Naive B cell (primary cell): ENCODE measurements at places on chromosomes 11 and 22. TPM values are rescaled to one million over a fixed set of nuclear protein-coding genes. Genes with fewer than 3 reads are reported as not detected.

GRCh38 chr22:17867160-17867785, 93.0 kb upstream of the BID start:
- DNase-seq = no peak

The CRYBA4 gene
- not detected for polyA plus RNA-seq

The CABP4 gene
- 1.5 TPM for polyA plus RNA-seq

The ARHGAP42 gene
- polyA plus RNA-seq = 1.4 TPM

GRCh38 chr11:31913985-31914384, 102.9 kb upstream of the PAX6 start:
- no peak for DNase-seq

The RAB39A gene
- 0.51 TPM for polyA plus RNA-seq

GRCh38 chr11:78798663-78799062, 224.0 kb upstream of the NARS2 start:
- DNase-seq = no peak

- no peak for DNase-seq
Measured at GRCh38 chr11:78181185-78181584, 7.2 kb downstream of the KCTD21 start.

DNA sequence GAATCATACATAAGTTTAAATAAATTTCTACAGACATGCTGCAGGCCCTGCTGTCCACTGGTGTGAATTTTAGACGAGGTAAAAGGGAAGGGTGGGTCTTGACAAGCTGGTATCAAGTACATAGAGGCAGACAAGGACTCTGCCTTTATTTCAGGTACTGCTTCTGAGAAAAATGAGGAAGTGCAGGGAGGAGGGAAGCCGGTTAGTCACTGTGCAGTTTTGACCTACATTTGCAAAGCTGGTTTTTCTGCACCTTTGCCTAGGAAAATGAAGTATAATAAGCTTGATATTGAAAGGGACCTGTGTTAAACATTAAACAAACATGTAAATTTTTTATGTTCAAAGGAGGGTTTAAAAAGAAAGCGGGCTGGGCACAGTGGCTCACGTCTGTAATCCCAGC, 24.6 kb downstream of the TMEM45B start:
- no peak for DNase-seq

GRCh38 chr11:79050786-79051185, 390.0 kb downstream of the TENM4 start:
- no peak for DNase-seq

GRCh38 chr22:20981787-20982562, at the start of gene LZTR1:
Gene LZTR1, plus strand, starts transcription at chr22:20982297. Its CDS starts 75 bp downstream, at chr22:20982372.
- DNase-seq = peak; percentile 71

The MMP1 gene
- not detected for polyA plus RNA-seq

- DNase-seq = no peak
Measured at GRCh38 chr22:37916311-37916710, 10.2 kb downstream of the MICALL1 start.

The MYO18B gene
- polyA plus RNA-seq = not detected

GRCh38 chr11:14202251-14203196, 156.5 kb downstream of the RRAS2 start:
- DNase-seq = no peak

The FAM118A gene
- 45.1 TPM for polyA plus RNA-seq

DNA sequence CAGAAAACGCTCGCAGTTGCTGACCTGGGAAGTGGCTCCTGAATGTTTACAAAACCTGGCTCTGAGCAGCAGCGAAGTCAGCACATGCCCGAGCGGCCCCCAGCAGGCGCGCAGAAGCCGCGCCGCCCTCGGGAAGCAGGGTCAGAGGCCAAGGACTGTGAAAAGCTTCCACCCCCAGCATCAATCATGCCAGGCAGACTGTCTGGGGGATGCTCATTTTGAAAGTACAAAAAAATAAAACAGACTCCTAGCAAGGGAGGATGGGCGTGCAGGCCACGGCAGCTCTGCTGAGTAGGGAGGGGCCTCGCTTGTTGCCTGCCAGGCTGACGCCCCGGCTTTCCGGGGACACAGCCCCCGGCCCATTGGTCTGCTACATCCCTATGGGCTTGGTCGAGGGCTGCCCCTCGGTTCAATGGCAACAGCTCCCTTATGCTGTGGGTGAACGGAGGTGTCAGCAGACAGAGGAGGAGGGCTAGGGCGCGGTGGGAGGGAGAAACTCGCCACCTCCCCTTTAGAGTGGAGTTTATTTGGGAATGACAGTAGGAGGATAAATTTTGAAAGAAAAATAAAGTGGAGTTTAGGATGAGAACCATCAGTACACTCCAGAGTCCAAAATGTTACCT, 37.7 kb upstream of the GNB1L start:
- no peak for DNase-seq

GRCh38 chr11:118152552-118153471, at the start of gene SCN4B:
Gene SCN4B, minus strand, starts transcription at chr11:118152823. Its CDS starts 150 bp downstream, at chr11:118152673.
- no peak for DNase-seq

The LARGE1 gene
- 3.6 TPM for polyA plus RNA-seq

The AMPD3 gene
- 25.9 TPM for polyA plus RNA-seq

- no peak for DNase-seq
Measured at GRCh38 chr22:38963872-38964271, 6.5 kb downstream of the APOBEC3A start.

DNA sequence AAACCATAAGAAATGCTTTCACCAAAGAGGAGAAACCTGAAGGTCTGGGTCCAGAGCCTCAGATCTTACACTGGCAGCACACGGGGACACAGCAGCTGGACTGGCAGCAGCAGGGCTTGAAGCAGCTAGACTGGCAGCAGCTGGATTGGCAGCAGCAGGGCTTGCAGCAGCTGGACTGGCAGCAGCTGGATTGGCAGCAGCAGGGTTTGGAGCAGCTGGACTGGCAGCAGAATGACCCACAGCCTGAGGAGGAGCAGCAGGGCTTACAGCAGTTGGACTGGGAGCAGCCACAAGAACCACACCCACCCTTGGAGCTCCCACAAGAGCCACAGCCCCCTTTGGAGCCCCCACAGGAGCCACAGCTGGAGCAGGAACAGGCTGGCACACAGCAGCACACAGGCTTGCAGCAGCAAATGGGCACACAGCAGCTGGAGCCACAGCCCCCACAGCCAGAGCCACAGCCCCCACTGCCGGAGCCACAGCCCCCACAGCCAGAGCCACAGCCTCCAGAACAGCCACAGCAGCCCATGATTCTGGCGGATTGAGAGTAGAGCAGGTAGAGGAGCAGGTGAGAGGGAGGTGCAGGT, at the start of gene KRTAP5-11:
Gene KRTAP5-11 (minus strand): TSS at position 567 of the 587 bp plus-strand sequence. CDS start 38 bp downstream, at position 529.
- no peak for DNase-seq

GRCh38 chr11:67656278-67656922, 5.9 kb upstream of the ACY3 start:
- DNase-seq = no peak

The NRXN2 gene
- polyA plus RNA-seq = not detected

The FOLR3 gene
- polyA plus RNA-seq = not detected

DNA sequence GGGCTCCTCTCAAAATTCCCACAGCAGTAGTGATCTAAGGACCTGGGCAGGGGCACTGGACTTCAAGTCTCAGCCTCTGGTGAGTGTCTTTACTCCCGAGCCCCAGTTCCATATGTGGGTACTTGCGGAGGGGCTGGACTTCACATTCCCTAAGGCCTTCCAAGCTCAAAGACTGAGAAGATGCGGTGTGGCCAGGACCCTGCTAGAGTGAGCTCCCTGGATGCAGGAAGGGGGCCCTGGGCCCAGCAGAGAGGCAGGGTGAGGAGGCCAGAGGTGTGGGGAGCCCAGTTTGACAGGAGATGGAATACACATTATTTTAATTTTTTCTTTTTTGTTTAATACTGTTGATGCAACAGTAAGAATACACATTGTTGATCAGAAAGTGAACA, 83.7 kb downstream of the IGLL1 start:
- DNase-seq = no peak

GRCh38 chr11:133555034-133555433, 22.7 kb upstream of the OPCML start:
- no peak for DNase-seq

GRCh38 chr11:35151683-35152280, 12.8 kb downstream of the CD44 start:
- no peak for DNase-seq

The SLC36A4 gene
- polyA plus RNA-seq = 35.4 TPM

DNA sequence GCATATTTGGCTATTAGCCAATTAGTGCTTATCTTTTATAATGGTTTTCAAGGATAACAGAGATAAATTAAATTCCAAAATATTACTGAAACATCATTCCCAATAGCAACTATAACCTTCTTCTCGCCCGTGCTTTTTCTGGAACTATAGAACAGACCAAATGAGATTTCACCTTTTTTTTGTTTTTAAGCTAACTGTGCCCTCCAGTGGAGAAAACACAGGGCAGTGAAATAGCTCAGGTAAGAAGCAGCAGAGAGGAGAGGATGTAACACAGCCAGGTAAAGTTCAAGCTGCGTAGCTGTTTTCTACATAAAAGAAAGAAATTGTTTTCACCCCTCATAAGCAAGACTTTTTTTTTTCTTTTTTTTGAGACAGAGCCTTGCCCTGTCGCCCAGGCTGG, 28.2 kb downstream of the HSD17B12 start:
- no peak for DNase-seq

DNA sequence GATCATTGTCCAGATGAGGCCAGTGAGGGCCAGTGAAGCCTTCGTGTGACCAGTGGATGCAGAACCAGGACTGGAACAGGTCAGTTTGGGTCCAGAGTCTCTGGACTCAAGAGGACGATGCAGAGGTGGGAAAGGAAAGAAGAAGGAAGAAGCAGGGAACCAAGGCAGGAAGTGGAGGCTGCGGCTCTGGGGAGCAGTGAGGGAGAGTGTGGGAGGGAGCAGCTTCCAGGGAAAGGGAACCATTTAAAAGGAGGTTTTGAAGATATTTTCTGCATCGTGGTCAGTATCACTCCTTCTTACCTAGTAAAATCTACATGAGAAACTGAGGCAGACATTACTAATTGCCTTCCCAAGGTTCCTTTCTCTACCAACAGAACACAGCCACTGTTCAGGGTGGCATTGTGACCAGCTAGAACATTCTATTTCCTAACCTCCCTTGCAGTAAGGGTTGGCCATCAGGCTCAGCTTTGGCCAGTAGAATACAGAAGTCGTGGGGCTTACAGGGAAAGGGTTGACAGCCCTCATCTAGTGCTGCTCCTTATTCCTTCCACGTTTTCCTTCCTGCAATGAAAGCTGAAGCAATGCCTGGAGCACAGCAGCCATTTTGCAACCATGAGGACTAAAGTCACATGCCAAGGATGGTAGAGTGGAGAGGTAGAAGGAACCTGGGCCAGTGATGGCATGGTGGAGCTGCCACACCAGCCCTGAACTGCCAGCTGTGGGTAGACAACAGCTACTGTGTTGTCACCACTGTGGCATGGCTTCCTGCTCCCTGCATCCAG, 29.1 kb upstream of the LINC01488 start:
- no peak for DNase-seq

The TRPC6 gene
- polyA plus RNA-seq = not detected

GRCh38 chr11:74819400-74819799, 70.8 kb downstream of the RNF169 start:
- no peak for DNase-seq
